ENCODE measurements at places on chromosomes 6 and 20.
A peak's percentile ranks its signal among the peaks of the same experiment; 100 is the strongest.

GRCh38 chr6:35177596-35177995, 36.2 kb upstream of the SCUBE3 start:
- no peak for DNase-seq

- no peak for DNase-seq
Observed at GRCh38 chr6:125255201-125255600, 46.6 kb downstream of the HDDC2 start.

DNA sequence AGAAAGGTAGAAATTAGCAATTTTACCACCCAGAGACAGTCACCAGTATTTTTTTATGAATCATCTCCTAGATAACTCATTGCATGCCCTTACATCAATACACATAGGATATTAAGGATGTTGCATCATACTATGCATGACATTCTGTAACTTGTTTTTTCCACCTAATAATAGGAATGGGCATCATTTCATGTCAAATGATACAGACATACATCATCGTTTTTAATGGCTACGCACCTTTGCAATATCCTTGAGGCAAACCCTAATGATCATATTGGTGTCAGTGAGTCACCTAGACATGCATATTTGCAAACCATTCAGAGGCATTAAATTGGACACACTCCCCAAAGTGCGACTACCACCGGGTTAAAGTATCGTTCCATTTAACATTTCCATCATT, 309.7 kb upstream of the AGPAT4 start:
- DNase-seq, result no peak

GRCh38 chr20:61460261-61461052, 208.4 kb downstream of the CDH4 start:
- DNase-seq, result no peak

DNA sequence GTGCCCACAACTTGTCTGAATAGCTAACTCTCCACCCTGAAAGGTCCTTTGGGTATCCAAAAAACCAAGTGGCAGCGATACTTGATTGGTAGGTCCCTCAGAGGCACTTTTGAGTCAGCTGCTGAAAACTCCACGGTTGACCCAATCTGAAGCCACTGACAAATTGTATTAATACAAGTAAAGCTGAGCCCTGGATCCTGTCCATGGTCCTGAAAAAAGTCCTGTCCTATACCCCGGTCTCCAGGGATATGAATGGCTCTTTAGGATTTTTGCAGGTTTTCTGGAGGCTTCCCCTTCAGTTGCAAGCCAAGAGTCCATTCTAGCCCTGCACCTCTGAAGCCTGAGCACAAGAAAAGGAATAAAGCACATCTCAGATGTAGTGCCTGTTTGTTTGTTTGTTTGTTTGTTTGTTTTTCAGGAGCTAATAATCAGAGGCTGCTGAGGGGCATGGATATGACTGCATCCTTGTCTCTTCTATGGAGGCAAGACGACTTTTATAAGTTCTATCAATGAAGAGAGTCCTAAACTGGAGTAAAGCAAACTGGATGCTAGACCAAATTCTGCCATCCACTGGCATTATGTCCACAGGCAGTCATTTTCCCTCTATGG, 1.7 kb upstream of the SLC12A5 start:
- no peak for DNase-seq

DNA sequence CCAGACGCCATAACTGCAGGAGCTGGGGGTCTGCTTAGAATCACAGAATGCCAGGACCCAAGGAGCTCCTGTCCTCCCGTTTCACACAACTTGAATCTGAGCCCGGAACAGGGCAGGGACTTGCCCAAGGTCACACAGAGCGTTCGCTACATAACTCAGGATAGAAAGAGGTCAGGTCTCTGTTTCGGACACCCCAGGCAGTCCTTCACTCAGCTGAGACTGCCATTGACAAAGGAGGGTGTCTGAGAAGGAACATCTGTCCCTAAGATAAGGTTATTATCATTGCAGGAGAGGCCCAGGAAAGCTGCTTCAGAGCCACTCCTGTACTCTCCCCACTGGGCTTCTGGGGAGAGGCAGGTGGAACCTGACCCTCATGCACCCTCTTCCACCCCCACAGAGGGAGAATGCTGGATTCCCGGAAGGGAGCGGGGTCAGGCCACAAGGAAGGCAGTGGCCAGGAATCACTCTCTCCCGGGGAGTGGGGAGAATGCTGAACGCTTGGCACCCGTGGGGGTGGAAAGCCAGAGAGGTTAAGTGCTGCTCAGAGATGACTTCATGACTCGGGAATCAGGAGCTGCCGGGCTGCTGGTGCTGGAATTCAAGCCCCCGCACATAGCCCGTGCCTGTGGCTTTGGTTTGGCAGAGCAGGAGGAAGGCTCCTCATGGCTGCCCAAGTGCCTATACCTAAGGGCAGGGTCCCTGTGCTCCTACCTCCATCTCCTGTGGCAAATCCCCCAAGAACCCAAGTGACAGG, 10.7 kb downstream of the SDC4 start:
- DNase-seq, result no peak

GRCh38 chr20:57451431-57451794, 60.2 kb downstream of the RBM38 start:
- no peak for DNase-seq

- no peak for DNase-seq
Observed at GRCh38 chr20:5090191-5090590, 29.6 kb downstream of the PCNA start.

DNA sequence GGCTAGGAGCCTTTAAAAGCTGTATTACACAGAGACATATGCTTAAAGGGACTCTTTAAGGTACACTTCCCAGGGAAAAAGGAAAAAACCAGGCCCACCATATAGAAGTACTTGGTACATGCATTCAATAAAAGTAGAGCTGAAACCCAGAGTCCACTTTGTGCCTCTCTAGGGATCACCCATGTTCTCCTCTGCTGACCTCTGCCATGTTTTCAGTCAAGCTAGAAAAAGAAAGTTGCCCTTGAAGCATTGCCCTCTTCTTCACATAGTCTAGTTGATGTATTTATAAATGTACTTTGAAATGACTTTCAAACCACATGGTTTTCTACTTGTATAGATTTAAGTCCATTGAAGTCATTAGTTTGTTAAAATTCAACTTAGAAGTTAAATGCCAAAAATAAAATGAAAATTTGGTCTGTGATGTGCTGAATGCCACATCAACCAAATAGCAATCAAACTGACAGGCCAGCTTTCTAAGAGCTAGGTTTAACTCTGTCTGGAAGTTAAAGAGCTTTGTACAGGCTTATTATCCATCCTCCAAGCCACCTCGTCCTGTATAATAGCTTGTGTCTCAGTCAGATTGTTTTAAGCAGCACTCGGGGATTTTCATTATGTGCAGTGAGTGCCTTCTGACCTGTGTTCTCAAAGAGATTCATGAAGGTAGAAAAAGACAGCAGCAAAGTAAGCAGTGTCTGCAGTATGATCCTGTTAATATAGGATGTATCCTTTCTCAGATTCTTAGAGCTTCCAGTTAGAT, 238.6 kb upstream of the PLN start:
- DNase-seq, result no peak

DNA sequence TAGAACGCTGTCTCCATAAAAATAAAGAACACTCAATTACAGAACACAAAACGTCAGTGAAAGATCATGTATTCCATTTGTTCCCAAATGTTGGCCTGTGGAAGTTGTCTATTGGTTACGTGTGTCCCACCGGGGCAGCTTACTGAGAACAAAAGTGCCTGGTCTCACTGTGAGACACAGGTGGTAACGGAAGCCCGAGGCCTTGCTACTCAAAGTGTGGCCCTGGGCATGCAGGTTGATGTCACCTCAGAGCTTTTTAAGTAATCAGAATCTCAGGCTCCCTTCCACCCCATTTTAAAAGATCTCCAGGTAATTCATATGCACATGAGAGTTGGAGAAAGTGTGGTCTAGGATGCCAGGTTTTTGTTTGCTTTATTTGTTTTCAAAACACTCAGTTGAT, 422.5 kb upstream of the OPRM1 start:
- no peak for DNase-seq

GRCh38 chr6:104771258-104771832, 88.4 kb downstream of the HACE1 start:
- no peak for DNase-seq

DNA sequence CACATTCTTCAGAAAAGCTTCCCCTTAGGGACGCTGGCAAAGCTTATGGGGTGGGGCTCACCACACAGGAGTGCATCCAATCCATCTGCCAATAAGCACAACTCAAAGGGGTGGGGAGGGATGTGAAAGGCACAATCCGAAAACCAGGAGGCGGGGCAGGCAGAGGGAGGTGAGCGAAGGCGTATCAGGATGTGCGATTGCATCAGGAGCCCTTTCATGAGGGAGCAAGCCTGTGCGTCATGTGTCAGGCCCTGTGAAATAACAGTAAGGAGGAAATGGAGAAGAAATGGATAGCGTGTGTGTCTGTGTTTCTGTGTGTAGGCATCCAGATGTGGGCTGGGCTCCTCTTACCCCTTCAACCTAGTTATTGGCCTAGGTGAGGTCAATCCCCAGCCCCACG, 382.4 kb upstream of the CDH4 start:
- no peak for DNase-seq

GRCh38 chr6:137076277-137077068, 31.7 kb upstream of the IL20RA start:
- DNase-seq, result peak; percentile 46

- no peak for DNase-seq
Observed at GRCh38 chr20:11467436-11467835, 450.3 kb upstream of the BTBD3 start.

DNA sequence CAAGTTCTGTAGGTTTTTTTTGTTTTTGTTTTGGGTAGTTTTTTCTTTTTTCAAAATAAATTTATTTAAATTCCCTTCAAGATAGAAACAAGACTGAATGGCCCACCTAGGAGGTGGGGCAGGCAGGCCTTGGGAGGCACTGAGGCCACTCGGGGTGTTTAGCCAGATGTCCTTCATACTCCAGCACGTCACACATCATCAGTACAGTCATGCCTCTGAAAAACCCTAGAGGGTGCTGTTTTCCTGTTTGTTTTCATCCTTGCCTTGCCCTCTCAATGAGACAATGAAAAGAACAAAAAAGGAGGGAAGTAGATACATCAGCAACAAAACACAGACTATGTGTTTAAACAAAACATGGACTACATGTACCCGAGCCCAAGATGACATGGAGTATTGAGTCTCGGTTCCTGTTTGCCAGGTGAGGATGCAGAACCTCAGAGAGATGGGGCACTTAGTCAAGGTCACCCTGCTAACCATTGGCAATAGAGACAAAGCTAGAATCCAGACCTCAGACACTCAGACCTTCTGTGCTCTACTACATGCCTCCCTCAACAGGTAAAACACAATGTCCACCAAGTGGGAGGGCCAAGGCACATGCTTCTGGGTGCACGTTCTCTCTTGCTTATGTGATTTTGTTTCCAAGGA, 26.8 kb upstream of the CLIC5 start:
- DNase-seq, result no peak

DNA sequence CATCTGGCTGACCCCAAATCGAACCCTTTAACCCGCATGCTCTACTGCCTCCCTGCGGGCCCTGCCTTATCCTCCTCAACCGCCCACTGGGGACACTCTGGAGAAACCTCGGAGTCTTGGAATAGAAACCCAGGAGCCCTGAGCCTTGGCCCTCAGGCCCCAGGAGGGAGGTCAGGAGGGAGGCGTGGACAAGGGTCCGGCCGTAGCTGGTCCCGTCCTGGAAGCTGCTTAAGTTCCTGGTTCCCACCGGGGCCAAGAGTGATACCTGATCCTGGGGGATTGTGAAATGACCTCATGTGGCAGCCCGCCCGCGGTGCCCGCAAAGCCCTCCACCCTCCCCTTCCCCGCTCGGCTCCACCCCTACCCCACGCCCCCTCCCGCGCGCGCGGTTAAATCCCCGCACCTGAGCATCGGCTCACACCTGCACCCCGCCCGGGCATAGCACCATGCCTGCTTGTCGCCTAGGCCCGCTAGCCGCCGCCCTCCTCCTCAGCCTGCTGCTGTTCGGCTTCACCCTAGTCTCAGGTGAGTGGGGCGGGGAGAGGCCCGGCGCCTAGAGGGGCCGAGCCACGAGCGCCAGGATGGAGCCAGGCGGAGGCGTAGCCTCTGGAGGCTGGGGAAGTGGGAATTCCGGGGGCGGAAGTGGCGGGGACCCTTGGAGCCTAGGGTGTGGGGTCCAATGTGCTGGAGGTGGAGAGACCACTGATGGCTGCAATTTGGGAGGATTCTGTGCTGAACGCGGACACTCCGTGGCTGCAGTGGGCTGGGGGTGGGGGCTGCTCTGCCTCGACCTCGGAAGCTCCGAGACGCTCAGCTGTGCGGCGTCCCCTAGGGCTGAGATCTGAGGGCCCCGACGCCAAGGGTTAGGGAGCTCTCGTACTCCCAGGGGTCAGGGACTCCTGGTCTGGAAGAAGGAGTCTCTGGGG, at the start of gene WFDC2:
WFDC2 (plus strand) TSS at position 418 of the 926 bp plus-strand sequence; CDS start at position 447, 29 bp downstream.
- no peak for DNase-seq

- no peak for DNase-seq
Observed at GRCh38 chr6:98823428-98824161, 10.8 kb upstream of the POU3F2 start.

DNA sequence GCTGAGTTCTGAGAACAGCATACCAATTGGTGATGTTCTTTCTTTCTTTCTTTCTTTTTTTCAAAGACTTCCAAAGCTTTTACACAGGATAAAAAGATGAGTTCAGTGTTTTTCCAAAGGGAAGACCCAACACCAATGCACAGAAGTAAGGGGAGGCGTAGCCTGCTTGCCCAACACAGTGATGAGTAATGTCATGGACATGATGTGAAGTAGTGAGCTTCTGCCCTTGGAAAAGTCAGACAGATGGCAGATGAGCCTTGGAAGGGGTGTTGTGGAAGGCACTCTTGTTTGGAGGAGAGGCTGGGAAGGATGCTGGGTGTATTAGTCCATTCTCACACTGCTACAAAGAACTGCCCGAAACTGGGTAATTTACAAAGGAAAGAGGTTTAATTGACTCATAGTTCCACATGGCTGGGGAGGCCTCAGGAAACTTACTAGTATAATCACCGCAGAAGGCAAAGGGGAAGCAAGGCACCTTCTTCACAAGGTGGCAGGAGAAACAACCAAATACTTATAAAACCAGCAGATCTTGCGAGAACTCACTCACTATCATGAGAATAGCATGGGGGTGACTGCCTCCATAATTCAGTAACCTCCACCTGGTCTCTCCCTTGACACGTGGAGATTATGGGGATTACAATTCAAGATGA, 12.6 kb downstream of the LRP11 start:
- DNase-seq, result no peak

DNA sequence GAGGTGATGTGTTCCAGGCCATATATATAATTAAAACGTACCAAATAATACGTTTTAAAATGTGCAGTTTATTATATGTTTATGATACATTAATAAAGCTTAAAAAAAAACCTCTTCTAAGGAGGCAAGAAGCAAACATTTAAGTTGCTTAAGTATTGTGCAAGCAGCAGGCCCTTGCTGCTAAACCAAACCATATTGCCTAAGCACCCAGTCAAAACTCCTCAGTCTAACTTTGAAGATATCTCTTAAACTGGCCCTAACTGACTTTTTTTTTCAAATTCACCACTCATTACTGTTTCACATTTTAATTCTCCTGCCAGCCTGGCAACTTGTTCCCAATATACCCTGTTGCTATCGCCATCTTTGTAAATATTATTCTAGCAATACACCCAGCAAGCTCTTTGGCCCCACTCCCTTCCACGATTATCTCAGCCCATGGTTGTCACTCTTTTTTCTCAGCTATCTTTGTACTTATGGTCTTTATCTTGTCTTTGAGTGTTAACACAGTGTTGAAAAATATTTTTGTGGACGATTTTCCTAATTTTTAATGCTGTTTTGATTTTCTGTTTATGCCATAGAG, 60.9 kb downstream of the C6orf58 start:
- DNase-seq, result no peak
